ENCODE measurements at places on chromosomes 11 and 22. TPM values are rescaled to one million over a fixed set of nuclear protein-coding genes. Genes with fewer than 3 reads are reported as not detected.

Gene DEUP1
- not detected for total RNA-seq

Gene UPK3A
- not detected for total RNA-seq

Gene EHF
- total RNA-seq, result not detected

Gene PNPLA5
- not detected for total RNA-seq

Gene CNTF
- 3.9 TPM for total RNA-seq

Gene TMEM45B
- not detected for total RNA-seq

Gene NRXN2
- total RNA-seq, result 0.51 TPM

Gene DNAJB7
- total RNA-seq, result not detected

Gene NAALAD2
- 0.76 TPM for total RNA-seq

Gene GVQW3
- total RNA-seq, result 0.25 TPM

Gene TRAPPC4
- 70.4 TPM for total RNA-seq

Measured in GM23248 (cell line).